Erythroblast (primary cell): ENCODE measurements at places on chromosomes 3 and 15.

DNA sequence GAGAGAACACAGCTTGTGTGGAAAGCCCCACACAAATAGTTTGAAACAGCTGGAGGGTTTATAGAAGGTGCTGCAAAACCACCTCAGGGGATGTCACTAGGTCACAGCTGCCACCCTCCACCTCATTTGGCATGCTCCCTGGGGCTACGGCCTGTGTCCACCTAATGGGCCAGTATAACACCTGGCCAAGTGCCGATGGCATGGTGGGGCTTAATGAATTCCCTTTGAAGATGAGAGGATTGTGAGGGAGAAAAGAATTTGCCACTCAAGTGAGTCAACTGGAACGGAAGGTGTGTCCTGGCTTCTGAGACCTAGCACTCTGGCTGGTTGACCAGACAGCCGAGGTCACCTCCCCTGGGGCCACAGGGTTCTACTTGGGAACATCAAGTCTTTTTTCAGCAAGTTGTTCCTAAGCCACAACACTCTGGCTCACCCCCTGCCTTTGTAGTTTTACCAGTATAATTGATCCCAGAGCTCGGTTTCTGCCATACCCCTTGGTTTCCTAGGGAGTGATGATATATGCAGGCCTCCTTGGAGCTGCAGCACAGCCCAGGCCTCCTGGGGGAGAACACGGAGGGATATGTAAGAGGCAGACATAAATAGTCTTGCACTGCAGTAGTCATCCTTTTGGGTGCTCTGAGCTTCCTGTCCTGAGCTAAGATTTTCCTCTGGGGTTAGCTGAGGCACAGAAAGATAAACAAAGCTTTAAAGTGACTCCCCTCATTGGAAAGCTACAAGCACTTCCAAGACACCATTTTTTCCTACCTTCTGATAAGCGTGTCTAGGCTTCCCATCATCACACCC is 178.2 kb upstream of the LPP start:
- DNase-seq, result no peak

DNA sequence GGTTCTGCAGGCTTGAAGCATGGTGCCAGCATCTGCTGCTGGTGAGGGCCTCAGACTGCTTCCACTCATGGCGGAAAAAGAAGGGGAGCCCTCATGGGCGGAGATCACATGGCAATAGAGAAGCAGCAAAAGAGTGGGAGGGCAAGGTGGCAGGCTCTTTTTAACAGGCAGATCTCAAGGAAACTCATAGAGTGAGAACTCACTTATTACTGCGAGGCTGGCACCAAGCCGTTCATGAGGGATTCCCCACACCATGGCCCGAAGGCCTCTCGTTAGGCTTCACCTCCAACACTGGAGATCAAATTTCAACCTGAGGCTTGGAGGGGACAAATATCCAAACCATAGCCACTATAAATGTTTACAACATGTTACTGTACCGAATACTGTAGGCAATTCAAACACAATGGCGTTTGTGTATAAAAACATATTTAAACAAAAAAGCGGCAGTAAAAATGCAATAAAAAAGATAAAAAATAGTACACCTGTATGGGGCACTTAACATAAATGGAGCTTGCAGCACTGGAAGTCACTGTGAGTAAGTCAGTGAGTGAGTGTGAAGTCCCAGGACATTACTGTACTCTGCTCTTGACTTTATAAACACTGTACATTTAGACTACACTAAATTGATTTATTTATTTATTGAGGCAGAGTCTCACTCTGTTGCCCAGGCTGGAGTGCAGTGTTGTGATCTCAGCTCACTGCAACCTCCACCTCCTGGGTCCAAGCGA is 18.8 kb upstream of the MOBP start:
- no peak for DNase-seq

DNA sequence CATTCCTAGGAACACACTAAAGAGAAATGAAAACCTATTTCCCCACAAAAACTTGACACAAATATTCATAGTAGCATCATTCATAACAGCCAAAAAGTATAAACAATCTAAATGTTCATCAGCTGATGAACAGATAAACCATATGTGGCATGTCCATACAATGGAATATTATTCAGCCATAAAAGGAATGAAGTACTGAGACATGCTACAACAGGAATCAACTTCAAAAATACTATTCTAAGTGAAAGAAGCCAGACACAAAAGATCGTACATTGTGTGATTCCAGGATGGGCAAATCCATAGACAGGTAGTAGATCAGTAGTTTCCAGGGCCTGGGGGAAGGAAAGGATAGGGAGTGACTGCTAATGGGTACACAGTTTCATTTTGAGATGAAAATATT is 118.0 kb downstream of the GSK3B start:
- DNase-seq, result no peak

GRCh38 chr3:125310623-125311081 is 64.5 kb downstream of the ZNF148 start:
- peak; percentile 24 for DNase-seq

DNA sequence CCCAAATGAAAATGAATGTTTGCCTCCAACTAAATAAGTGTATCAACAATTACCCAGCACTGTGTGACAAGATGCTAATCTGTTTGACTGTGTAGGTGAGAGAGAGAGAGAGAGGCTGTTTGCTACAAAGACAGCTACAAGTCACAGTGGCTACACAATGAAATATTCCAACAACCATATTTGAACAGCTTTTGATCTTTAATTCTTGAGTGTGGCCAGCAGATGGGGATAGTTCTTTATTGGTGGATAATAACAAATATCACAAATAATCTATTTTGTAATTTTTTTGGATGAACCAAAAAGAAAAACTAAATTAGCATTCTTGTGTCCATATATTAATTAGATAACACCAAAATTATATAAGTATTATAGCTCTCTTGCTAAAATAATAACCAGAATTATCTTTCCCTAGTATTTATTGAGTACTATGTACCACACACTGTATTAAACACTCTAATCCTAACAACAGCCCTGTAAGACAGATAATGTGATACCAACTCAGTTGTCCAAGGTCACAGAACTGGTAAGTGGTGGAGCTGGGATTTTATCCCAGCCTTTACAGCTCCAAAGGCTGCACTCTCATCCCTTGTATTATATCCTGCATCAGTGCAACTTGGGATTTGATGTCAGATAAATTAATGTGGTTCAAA is 61.9 kb upstream of the C3orf80 start:
- peak; percentile 30 for DNase-seq

GRCh38 chr3:106256249-106256957 is 387.6 kb upstream of the CBLB start:
- no peak for DNase-seq

GRCh38 chr3:151293127-151293526 is 14.8 kb upstream of the P2RY14 start:
- DNase-seq, result no peak

- DNase-seq, result peak; percentile 88
Observed at GRCh38 chr3:122679085-122679881, 1.4 kb upstream of the PARP14 start.

- no peak for DNase-seq
Observed at GRCh38 chr3:4995500-4996053, 16.3 kb downstream of the BHLHE40 start.

- DNase-seq, result no peak
Observed at GRCh38 chr3:136249593-136249992, 547 bp upstream of the PCCB start.

- no peak for DNase-seq
Observed at GRCh38 chr3:89841041-89841440, 733.6 kb downstream of the EPHA3 start.

- no peak for DNase-seq
Observed at GRCh38 chr3:60812502-60812901, 438.8 kb downstream of the FHIT start.

GRCh38 chr3:68919000-68919399 is 13.3 kb downstream of the TAFA4 start:
- DNase-seq, result no peak

DNA sequence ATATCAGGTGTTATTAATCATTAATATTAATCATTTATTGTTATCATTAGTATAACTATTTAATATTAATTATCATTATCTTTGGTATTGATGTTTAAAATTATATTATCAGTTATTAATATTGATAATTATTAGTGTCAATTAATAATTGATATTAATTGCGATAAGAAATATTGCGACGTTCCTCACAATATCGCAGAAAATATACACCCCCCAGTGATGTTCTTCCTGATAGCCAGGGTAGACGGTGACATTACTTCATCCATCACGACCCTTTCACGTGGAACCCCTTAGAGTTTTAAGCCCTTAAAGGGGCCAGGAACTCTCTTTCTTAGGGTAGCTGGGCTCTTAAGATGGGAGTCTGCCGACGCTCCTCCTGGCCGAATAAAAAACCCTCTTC is 98.6 kb upstream of the OSBPL11 start:
- no peak for DNase-seq
